ENCODE measurements at places on chromosomes 16 and 17.

DNA sequence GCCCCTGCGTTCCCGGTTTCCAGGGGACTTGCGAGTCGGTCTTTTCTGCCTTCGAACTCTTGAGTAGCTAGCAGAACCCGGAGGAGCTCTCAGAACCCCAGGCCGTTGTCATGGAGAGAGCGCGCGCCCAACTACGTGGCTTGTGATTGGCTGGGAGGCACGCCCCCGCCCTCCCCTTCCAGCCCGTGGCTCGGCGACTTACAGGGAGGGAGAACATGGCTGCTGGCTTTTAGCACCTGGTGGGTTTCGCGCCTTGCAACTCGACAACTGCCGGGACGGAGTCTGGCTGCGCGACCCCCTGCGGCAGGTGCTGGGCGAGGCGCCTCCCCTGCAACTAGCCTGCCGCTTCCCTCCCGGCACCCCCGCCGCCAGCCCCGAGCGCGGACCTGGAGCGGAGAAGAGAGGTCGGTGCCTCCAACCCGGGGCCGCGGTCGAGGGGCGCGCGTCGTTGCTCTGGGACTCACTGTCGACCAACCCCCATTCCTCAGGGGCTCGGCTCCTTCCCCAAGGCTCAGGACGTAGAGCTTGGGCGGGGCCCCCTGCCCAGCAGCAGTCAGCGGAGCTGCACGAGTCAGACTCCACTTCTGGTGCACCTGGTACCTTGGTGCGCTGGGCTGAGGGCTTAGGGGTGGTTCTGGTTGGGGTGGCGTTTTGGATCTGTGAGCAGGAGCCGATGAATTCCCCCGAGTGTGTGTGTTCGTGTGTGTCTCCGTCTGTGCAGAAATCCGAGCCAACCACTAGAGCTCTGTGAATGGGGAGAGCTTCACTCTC, 9.0 kb upstream of the ZFP90 start:
- peak; percentile 83 for DNase-seq

DNA sequence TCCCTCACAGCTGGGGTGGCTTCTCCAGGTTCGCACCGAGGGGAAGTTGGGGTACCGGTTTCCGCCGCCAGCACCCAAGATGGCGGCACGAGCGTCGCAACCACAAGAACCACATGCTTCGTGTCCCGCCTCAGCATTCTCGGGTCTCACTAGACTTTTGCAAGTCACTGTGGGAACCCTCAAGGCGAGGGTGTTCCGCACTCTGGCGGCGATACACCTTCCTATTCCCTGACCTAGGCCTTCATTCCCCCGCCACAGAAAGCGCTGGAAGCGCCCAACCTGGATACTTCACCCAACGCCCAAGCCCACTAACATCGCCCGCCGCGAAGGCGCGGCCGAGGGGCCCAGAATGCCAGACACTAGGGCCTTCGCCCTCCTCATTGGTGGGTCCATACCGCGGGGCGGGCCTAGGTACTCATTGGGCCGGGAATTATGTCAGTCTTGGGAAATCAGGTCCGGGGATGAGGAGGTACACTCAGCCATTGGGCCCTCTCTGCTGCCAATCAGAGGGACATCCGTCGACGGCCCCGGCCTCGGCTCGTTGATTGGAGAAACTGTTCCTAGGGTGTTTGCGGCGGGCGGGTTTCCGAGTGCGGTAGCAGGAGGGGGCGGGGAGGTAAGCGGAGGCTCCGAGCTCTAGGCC, at the start of gene NFE2L1:
Gene NFE2L1 (plus strand): TSS at position 619 of the 643 bp plus-strand sequence. CDS start 2,760 bp downstream, outside the sequence.
- DNase-seq: peak; percentile 100

- no peak for DNase-seq
Observed at GRCh38 chr17:4520894-4521600, 22.4 kb downstream of the SPNS2 start.

GRCh38 chr17:12549499-12550041, 116.1 kb upstream of the MYOCD start:
- DNase-seq: no peak

DNA sequence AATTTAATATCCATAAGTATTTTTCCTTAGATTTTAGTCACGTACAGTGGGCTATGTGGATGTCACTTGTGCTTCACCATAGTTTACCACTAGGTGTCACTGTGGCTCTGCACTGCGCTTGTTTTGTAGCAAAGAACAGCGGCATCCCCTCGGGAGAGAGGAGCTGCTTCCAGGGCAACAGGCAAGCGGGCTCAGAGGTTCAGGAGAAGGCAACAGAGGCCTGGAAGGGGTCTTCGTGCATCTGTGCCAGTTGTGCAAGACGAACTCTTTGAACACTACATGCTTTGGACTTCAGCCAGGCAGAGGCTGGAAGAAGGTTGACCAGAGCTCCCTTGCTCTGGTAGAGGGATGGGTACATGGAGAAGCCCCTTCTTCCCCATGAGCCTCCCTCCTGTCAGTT, 20.6 kb downstream of the CYB561 start:
- peak; percentile 73 for DNase-seq

DNA sequence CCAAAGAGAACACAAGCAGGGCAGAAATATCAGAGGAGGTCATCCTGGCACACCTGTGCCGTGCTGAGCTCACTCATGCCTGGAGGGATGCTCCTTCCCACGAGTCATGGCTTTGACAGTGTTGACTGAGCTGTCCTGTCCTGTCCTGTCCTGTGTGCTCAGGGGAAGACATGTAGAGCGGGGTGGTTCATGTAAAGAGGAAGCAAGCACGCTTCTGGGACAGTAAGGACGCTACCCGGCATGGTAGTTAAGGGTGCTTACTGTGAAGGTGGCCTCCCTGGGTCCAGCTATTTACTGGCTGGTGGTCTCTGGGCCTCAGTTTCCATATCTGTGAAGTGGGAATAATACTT, 398 bp downstream of the LGALS9 start:
- DNase-seq: no peak

DNA sequence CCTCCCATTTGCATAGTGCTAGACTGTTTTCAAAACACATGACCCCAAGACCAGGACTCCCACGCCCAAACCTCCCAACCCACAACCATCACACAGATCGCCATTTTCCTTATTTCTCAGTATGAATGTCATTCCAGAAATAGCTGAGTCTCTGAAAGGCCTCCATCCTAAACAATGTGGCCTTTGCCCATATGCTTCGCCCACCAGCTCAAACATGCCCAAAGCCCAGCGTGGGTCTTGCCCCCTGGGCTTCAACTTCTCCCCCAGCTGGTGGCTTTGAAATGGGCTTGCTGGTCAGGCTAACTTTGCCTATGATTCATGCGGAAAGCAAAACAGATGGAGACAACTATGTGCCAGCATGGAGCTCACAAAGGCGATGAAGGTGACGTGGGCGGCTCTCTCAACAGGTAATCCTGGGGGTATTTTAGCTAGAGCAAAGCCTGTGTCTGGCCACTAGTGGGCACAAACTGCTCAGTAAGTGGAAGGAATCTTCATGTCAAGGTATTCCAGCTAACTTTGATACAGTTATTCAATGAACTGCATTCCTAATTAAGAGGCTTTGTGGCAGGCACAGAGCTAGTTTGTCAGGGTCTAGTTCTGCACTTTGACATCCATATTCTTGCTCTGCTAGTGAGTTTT, 17.1 kb downstream of the PMP22 start:
- no peak for DNase-seq

GRCh38 chr17:82134101-82134500, 36.1 kb upstream of the FASN start:
- peak; percentile 73 for DNase-seq

- no peak for DNase-seq
Observed at GRCh38 chr17:3033248-3033640, 30.2 kb downstream of the OR1D5 start.

- DNase-seq: no peak
Observed at GRCh38 chr17:49976828-49977202, 7.8 kb downstream of the DLX4 start.

DNA sequence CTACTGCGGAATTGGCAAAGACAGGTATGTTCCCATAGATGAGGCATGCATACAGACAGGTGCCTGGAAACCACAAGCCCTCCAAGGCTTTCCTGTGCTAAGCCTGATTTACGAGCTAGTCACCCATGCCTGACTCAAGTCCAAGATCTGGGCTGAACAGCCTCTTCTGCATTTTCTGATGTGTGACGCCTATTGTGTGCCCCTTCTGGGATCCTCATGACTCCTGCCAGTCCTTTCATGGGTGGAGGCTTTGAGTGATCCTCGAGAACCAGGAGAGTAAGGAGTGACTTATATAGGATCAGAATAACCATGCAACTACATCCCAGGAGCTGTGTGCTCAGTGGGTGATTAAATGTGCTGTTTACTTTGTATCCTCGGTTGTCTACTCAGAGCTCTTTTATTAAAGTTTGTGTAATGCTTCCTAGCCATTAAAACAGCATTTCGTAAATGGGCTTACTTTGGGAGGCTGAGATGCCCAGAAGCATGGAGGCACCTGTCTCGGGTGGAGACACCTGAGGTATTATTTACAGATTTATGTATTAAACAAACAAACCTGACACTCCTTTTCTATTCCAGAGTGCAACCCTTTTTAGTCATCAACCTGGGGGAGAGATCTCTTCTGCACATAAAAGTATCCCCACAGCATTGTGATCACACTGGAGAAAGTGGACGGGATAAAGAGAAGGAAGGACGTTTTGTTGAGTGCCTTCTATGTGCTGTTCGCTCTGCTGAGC, 373.0 kb upstream of the DYNLRB2 start:
- no peak for DNase-seq

- DNase-seq: no peak
Observed at GRCh38 chr16:1895949-1896675, 22.1 kb downstream of the HS3ST6 start.

DNA sequence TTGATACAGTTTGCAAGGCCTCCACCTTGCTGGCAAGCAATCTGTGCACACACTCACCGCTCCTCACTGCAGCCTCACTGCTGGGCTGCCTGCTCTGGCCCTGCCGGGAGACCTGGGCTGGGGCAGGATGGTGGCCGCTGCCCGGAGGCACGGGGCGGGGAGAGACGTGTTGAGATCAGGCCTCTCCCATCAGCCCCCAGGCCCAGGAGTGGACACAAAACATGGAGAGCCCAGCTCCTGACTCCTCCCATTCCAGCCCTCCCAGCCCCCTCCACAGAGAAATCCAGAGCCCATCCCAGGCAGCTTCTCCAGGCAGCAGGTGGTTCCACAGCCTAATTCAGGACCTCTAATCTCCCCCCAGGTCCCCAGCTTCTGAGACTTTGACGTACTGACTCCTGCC, 23.1 kb upstream of the RPL38 start:
- DNase-seq: no peak

- no peak for DNase-seq
Observed at GRCh38 chr17:31835984-31836383, 23.1 kb downstream of the COPRS start.

- DNase-seq: no peak
Observed at GRCh38 chr16:14026572-14027285, 44.4 kb upstream of the MRTFB start.

- DNase-seq: no peak
Observed at GRCh38 chr17:28612531-28612930, 1.5 kb downstream of the RSKR start.

DNA sequence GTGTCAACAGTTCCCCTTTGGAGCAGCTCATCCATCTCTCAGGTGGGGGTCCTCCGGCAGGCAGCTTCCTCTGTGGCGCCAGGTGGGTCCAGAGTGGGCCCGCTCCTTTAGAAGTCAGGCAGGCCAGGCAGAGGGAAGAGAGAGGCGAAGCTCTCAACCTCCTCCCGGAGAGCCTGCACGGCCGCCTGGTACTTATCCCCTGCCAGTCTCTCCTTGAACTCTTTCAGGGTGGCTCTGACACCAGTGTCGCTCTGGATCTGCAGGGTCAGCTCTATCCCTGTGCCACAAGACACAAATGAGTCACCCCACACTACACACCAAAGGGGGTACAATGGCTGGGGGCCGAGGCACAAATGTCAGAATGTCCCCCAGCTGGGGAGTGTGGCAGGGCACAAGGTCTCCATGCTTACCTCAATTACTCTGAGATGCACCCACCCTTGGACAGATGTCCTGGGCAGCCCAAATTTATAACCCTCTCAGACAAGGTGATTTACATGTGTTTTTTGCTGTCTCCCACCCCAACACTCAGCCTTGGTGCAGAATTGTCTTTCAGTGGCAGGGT, 13.6 kb downstream of the SMCR8 start:
- no peak for DNase-seq

GRCh38 chr17:5931616-5932015, 138.6 kb upstream of the WSCD1 start:
- DNase-seq: peak; percentile 9

- DNase-seq: no peak
Observed at GRCh38 chr16:56362706-56363105, 62.6 kb downstream of the AMFR start.
